NCI-H2081 (cell line): ENCODE measurements at places on chromosomes 4 and X.

GRCh38 chrX:3520458-3520857 is 174.0 kb upstream of the MXRA5 start:
- DNase-seq = no peak

DNA sequence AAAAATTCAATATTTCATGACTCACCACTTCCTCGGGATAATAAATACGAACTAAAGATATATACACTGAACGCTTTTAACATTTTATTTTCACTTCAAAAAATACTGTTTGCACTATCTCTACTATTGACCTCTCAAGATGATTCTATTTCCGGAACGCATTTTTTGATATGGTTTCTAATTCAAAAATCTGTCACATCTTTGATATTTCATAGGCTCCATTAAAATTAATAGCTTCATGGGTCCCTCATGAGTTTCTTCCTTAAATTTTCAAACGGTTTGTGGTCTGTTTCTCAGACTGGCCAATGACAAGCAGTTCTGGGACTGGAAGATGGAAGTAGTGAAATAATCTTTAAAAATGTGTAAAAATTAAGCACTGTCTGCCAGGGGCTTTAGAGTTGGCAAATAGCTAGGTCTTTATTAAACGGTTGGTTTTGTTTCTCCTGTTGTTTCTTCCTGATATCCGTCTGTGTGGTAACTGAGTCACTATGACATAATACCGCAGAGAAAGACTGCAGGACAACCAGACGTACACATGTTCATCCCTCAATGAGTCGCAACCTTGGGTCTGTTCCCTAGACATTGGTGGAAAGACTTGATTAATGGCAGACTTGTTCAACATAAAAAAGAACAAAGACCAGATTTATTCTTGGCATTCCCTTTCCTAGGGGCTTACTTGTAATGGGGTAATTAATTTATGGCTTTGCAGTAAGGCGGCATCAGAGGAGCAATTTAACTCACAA is 133.8 kb downstream of the PALLD start:
- no peak for DNase-seq

- DNase-seq = peak; percentile 38
Observed at GRCh38 chr4:162408309-162408708, 244.5 kb upstream of the FSTL5 start.

- DNase-seq = no peak
Observed at GRCh38 chr4:188372058-188372457, 232.8 kb downstream of the TRIML1 start.

DNA sequence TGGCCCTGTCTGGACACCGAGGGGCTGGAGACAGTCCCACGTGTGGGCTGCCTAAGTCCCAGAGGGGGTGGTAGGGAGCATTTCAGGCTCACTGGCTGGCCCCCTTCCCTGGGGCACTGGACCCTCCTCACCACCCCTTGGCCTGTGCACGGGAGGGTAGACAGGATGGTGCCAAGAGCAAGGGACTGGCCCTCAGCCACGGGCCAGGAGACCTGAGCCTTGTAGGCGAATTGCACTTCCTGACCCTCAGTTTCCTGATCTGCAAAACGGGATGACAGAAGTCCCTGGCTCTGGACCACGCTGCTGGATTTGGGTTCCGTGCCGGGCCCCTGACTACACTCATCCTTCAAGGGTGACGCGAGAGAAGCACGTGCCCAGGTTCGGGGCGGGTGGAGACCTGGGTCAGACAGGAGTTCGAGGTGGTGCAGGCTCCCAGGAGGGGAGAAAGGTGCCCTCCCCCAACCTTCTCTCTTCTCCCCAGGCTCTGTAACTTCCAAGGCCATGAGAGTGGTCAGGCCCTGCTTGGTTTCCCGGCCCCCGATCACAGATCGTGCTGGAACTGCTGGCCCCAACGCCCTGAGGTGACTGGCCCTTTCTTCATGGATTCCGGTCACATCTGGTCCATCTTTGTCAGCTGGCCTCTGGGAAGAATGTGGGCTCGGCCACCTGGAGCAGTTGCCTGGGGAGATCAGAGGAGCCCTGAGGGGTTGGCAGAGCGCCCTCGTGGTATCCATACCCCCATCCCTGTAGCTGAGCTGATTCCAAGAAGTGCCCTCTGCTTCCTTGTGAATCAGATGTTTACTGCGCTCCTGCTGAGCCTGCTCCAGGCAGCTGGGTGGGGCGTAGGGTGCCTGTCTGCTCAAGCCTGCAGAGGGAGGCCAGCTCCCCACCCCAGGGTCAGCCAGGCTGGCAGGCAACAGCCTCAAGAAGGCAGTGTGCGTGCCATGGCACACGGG is 3.3 kb downstream of the SH3BP2 start:
- no peak for DNase-seq

DNA sequence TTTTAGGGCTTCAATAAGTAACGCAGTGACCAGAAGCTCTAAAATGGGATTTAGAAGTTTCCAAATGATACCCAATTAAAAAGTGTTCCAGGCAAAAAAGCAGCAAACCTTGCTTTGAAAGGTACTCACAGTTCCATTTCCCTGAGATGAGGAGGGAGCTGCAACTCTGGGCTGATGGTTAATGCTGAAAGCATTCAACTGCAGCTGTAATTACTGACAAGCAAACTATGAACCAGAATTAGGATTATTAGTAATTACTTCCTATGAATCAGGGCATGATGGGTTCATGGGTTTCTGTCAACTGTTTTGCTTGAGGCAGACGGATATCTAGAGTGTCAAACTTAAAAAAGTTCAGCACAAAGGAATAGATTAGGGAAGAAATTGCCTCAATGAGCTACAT is 357.4 kb downstream of the STIM2 start:
- no peak for DNase-seq

DNA sequence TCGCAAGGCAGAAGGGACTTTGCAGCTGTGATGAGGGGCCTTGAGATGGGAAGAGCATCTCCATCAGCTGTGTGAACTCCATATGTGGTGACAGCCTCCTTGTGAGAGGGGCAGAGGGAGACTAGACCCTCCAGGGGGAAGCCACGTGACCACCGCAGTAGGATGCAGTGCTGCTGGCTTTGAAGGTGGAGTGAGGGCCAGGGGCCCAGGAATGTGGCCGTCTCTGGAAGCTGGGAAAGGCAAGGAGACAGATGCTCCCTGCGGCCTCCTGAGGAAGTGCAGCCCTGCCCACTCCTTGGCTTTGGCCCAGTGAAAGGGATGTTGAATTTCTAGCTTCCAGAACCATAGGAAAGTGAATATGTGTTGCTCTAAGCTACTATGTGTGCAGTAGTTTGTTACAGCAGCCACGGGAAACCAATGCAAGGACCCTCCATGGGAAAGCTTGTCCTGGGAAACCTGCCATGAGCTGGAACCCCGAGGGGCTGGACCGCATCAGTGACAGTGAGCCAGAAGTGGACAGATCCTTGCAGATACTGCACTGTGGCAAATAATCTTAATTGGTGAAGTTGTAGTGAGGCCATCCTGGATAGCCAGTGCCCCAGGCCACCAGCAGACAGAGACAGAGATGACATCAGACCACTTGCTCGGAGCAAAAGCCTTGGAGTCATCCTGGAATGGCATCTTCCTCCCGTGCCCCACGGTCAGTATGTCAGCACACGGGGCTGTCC is 35.4 kb upstream of the SORCS2 start:
- DNase-seq = no peak

GRCh38 chr4:58261526-58261925 is 1151.3 kb upstream of the IGFBP7 start:
- no peak for DNase-seq

- peak; percentile 5 for DNase-seq
Observed at GRCh38 chrX:47145395-47146120, 537 bp downstream of the RBM10 start.

- DNase-seq = no peak
Observed at GRCh38 chr4:165027762-165028402, 3.9 kb upstream of the TRIM60 start.
